Vagina (tissue), 2 donors: ENCODE measurements at places on chromosomes 4 and X. TPM values are rescaled to one million over a fixed set of nuclear protein-coding genes. Genes with fewer than 3 reads are reported as not detected.

- DNase-seq, result no peak
Observed at GRCh38 chrX:54928876-54929275, 8.3 kb downstream of the TRO start.

GRCh38 chr4:2634014-2634413, 97.6 kb downstream of the FAM193A start:
- DNase-seq, result no peak

DNA sequence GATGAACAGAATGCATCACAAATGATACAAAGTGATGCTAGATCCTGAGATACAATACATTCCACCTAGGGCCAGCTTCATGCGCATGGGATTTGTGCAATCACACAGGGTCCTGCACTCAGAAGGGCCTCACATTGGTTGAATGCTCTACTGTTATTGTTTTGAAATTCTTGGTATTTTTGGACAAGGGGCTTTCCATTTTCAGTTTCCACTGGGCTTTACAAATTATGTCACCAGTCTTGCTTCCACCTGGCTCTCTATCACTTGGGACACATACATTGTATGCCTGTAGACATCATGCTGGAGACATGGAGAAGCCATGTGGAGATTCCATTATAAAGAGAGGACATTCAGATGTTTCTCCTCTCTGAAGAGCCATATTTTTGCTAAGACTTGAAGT, 155.8 kb downstream of the NAA11 start:
- no peak for DNase-seq

Gene CT83
- not detected for total RNA-seq

DNA sequence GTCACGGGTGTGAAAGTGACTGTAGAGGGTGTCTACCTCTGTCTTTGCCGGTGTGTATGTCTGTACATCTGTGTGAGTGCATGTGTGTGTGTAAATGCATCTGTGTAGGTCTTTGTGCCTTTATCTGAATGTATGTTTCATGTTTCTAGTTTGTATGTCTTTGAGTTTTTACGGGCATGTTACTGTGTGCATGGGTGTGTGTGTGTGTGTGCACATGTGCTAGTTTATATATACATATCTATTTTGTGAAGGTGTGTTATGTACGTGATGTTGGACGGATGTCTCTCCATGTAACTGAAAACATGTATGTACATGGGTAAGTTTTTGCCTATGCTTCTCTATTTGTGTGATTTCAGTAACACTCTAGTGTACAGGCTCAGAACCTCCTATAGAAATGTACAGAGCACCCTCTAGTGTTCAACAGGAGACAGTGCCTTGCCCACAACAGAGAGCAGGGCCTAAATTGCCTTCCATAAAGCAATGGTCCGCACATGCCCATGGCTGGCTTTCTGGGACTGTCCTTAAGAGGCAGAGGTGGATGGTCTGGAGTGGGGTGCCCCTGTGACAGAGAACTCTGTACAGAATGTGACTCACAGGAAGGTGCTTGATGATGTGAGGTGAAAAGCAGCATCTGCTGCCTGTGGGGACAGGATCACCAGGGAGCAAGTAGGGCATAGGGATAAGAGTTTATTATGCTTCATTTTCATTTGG, 343.5 kb downstream of the RAPGEF2 start:
- no peak for DNase-seq

- no peak for DNase-seq
Observed at GRCh38 chr4:102494603-102495002, 6.6 kb upstream of the NFKB1 start.

- no peak for DNase-seq
Observed at GRCh38 chr4:54473798-54474197, 184.0 kb upstream of the KIT start.

Gene MAP7D2
- total RNA-seq, result 0.98 TPM

Gene CHST7
- 20.6 TPM for total RNA-seq

Gene HMX1
- total RNA-seq, result not detected

DNA sequence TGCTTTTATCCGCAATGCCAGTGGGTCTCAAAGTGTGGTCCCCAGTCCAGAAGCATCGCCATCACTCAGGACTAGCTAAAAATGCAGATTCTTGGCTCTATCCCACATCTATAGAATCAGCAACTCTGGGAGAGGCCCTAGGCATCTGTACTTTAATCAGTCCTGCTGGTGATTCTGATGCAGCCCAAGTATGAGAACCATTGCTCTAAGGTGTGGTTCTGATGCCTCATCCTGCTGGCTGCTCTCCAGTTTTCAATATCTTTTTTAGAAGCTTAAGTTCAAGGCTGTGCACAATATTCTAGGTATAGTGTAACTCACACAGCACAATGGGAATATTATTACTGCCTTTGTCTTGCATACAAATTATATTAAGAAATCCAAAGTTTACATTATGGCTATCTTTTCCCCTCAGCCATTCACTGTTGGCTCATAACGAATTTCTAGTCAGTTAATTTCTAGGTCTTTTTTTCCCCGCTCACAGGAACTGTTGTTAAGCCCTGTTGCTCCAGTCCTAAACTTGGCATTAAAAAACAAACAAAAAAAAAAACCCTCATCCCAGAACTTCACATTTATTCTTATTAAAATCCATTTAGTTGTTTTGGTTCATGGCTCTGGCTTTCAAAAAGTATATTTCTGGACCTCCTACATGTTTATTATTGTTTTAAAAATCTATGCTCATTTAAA, 109.1 kb downstream of the PHEX start:
- DNase-seq, result no peak
